ENCODE measurements at places on chromosomes 1 and 21. TPM values are rescaled to one million over a fixed set of nuclear protein-coding genes. Genes with fewer than 3 reads are reported as not detected.

Gene KRTAP7-1
- not detected for total RNA-seq

- no peak for DNase-seq
These were observed 316.0 kb downstream of the VAV3 start for GRCh38 chr1:107649023-107649422.

Gene SLC5A9
- not detected for total RNA-seq

DNA sequence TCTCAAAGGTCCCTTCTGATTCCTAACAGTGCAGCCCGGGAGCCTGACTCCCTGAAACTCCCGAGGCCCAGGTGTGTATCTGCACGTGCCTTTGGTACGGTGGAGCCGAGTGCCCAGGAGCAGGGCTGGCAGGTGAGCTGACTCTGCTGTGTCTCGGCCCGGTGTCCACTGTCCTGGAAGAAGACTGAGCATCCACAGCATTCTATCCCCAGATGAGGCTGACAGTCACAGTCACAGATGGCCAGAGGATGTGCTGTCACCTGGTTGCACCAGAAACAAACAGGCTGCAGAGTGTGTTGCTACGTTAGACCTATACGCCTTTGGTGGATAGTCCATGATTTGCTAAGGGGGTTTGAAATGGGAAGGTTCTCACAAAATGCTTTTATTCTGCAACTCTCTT lies 9.8 kb downstream of the ETV3L start:
- no peak for DNase-seq

GRCh38 chr1:109917051-109917767 lies 6.6 kb downstream of the CSF1 start:
- DNase-seq, result no peak

DNA sequence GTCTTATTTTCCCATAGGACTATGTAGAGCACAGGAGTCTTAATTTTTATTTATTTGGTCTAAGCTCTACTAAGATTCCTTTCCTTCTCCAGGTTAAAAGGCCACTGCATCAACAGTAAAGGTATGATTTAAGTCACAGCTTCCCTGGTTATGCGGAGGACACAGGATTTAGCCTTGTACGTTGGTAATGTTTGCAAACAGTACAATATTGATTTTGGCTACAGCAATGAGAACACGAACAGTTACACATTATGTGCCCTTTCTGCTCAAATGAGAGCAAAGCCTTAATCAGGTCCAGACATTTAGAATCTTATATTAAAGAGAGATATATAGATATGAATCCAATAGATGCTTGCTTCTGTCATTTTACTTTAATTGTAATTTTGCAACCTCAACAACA lies 264.0 kb downstream of the NUF2 start:
- no peak for DNase-seq

Gene DNAJC6
- 4.3 TPM for total RNA-seq

DNA sequence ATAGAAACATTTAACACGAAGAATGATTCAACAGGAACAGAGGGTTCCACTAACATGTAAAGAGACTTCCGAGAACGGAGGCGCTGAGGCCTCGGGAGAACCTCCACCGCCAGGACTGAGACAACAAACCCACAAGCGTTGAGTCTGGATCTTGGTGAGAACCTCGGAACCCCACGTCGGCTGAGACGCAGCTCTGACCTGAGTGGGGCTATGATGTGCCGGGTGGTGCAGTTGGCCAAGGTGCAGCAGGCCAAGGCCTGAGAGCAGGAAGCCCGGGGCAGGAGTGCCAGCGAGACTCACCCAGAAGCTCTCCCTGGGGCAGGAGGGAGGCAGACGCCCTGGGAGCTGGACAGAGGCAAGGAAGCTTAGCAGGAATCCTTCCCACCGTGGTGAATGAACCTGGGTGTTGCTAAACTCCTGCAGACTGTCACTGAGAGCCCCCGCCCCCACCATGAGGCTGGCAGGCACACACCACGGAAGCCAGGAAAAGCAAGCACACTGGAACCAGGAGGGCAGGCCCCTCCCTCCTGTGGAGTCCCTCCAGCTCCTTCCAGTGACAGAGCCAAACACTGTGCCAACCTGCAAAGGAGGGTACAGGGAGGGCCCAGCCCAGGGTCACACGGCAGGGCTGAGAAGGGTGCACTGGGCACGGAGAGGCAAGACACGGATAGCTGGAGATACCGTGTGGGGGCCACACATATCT lies 34.8 kb downstream of the WDR4 start:
- no peak for DNase-seq

GRCh38 chr21:35206141-35207125 lies 157.3 kb upstream of the RUNX1 start:
- DNase-seq, result no peak

- DNase-seq, result no peak
These were observed 4.1 kb downstream of the POGZ start for GRCh38 chr1:151455231-151455630.

- DNase-seq, result no peak
These were observed 66.1 kb downstream of the IARS2 start for GRCh38 chr1:220160027-220160426.

- DNase-seq, result no peak
These were observed 1526.5 kb upstream of the TPTE start for GRCh38 chr21:8994640-8995511.

DNA sequence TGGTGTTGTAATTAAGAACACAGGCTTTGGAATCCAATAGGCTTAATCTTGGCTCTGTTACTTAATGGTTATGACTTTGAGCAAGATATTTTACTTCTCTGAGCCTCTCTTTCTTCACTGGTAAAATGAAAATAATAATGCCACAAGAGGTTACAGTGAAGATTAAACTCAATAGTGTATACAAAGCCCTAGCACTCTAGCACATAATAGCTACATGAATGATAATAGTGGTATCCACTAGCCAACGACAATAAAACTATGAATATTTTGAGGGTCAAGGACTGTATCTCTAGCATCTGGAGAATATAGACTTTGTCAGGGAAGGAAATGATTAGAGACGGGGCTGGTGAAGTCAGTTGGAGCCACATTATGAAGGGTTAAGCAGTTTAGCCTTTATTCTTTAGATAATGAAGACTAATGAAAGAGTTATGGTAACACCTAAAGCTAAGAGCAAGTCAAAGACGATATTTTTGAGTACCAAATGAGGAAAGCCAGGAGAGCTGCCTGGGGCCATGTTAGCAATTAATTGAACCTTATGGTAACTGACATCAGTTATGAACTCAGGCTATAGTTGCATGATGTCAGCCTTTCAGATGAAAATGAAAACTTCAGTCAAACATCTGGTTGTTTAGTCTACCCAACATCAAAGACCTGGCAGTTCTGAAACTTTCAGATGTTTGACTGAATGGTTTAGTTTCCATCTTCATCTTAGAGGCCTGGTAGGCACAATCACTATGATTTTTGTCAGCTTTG lies 32.8 kb upstream of the RNF11 start:
- DNase-seq, result peak; percentile 24

Gene DFFA
- total RNA-seq, result 56.4 TPM

DNA sequence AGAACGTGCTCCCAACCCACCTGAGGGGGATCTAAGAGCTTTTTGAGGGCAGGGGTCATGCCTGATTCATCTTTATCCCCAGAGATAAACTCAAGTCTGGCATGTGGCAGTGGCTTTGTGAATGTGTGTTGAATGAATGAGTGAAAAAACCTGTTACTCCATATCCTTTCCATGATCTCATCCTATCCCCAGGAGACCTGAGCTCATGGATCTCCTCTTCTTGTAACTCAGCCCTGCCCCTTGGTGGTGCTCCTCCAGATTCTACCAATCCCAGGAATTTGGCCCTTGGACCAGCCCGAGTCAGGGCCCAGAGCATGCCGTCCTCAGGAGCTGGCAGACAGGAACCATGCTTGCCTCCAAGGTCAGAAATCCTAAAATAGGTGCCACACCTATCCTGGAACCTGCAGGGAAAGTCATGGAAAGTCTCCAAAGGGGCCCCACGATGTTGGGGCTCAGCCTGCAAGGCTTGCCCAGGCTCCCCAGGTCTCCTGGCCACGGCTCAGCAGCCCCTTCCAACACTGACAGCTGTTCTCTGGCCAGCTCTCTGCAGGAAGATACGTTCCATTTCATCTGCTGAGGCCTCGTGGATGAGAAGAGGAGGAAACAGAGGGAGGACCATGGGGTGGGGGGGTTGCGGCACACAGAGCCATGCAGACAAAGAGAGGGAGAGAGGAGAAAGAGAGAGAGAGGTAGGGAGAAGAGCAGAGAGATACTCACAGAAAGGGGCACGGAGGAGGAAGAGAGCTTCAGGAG lies 214.6 kb downstream of the TRABD2B start:
- DNase-seq, result no peak

Gene TNFSF18
- total RNA-seq, result not detected

DNA sequence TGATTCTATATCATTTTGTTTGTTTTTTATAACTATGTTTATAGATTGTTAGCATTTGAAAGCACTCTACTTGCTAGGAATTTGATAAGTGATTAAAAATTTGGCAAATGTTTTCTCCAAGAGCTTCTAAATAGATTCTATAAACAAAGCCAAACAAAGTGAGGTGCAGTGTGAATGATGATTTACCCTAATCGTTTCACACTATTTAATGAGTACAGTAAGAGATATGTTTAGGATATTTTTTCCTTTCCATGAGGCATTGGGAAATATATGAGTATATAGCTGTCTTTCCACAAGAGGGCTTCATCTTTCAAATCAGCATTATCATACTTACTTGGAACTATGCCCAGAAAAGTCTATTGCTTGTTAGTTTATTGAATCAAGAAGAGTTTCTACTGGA lies 277.0 kb upstream of the BRINP3 start:
- no peak for DNase-seq

Gene METTL25B
- total RNA-seq, result 25.2 TPM

- no peak for DNase-seq
These were observed 406.7 kb downstream of the RWDD3 start for GRCh38 chr1:95640746-95641145.

DNA sequence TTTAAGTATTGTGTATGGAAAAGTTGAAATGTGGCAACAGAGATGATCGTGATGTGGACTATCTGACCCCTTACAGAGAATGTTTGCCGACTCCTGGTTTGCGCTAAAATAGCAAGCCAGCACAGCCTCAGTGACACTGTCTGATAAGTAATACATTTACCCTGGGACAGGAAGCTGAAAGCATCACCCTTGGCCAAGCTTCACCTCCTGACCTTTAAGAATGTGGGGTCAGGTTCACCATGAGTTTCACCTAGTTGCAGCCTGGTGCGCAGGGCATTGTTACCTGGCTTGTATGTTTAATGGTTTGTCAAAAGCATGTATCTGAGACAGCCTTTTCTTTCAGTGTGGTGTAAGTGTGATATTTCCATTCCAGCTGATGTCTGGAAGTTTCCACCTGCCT lies 29.2 kb downstream of the TRAF5 start:
- no peak for DNase-seq

Gene UQCRHL
- 1.4 TPM for total RNA-seq

DNA sequence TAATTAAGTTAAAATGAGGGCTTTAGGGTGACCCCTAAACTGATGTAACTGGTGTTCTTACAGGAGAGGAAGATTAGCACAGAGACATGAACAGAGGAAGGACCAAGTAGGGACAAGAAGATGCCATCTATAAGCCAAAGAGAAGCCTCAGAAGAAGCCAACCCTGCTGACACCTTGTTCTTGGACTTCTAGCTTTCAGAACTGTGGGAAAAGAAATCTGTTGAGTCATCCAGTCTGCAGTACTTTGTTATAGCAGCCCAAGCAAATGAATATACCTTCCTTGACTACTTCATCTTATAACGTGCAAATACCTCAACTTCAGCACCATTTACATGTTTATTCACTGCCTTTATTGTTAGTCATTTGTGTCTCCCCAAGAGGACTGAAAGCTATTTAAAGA lies 3.4 kb downstream of the ZBTB21 start:
- DNase-seq, result no peak

Gene SLAMF7
- 133 TPM for total RNA-seq

DNA sequence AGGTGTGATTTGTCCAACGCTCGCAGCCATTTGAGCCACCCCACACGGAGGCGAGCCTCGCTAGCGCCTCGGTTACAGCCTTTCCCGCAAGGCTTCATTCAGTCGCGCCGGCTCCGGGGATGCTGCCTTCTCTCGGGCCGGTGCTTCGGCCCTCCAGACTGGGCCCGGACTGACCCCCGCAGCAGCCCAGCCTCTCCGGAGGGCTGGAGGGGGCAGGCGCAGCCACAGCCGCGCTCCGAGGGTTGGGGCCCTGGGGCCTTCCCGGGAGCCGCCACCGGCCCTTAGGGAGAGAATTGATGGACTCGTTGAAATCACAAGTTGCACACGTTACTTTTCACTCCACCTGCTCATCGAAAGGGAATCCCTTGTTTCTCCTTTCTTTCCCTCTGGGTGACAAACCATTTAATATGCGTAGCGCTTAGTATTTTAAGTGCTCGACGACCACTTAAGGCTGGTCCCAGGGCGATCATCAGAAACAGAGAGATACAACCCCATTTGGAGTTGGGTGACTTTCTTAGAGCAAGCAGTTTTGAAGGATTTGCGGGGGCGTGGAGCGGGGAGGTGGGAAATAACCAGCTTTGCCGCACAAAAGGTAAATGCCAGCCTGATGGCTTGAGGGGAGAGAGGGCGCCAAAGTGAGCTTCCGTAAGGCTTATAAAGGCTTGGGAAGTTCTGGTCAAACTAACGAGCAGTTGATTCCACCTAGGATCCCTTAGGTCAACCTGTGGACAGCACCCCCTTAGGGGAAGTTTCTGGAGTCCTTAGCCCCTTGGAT lies 24.6 kb upstream of the ENAH start:
- no peak for DNase-seq

Gene CTSS
- 50.3 TPM for total RNA-seq

DNA sequence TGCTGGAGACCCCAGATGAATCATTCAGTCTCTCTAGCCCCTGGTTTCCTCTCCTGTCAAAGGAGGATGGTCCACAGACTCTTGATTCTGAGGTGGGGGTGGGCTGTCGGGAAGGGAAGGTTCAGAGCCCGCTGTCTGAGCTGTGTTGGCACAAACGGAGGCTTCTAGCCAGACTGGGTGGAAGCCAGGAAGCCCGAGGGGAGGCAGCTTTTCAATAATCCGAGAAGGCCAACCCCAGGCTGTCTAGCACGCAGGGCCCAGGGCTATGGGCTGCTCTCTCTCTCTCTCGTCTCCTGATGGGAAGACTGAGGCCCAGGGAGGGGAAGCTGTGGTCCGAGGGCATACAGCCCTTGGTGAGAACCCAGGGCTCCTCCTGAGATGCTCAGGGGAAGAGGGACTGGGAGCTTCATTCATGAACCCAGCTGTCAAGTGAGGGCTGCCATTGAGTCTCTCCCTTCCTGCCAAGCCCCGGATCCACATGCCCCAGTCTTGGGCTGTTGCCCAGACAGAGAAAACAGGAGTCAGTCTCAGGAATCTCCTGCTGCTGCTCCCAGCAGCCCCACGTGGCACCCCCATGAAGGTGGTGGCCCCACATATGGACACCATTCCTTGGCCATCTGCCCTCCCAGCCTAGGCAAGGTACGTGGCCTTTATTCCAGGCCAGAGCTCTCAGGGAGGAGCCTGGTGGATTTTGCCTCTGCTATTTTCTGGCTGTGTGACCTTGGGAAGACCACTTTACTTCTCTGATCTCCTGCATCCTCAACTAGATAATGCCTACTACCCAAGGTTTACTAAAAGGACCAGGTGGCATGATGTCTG lies 44.4 kb downstream of the RAP1GAP start:
- no peak for DNase-seq

- DNase-seq, result no peak
These were observed 55.6 kb downstream of the SSX2IP start for GRCh38 chr1:84634536-84635205.
